EL (cell line): ENCODE measurements at places on chromosomes 12 and 14.
A peak's percentile ranks its signal among the peaks of the same experiment; 100 is the strongest.

GRCh38 chr12:25320123-25321006 is 69.6 kb upstream of the KRAS start:
- DNase-seq, result no peak

- peak; percentile 12 for DNase-seq
Measured at GRCh38 chr12:2169940-2170339, 117.2 kb downstream of the CACNA1C start.

- DNase-seq, result peak; percentile 83
Measured at GRCh38 chr12:113334786-113335539, at the start of gene SLC8B1. SLC8B1 (minus strand) TSS chr12:113335109; CDS start chr12:113332878, 2,231 bp downstream.

DNA sequence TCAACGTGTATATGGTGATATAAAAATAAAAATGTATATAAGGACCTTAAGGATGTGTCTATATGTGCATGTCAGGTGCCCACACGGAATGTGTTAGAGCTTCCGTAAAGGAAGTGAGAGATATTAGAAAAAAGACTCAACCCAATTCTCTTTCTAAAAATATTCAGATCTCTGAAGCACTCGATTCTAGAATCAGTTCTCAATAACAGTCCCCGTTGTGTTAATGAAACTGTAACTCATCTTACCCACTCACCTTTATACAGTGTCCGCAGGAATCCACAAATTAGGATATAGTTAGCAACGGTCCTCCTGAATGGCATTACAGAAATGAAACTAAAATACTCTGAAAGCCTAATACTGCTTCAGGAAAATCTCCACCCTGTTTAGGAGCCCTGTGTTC is 29.3 kb downstream of the GRIN2B start:
- DNase-seq, result no peak
